ENCODE measurements at places on chromosomes 3 and 15.
A peak's percentile ranks its signal among the peaks of the same experiment; 100 is the strongest.

DNA sequence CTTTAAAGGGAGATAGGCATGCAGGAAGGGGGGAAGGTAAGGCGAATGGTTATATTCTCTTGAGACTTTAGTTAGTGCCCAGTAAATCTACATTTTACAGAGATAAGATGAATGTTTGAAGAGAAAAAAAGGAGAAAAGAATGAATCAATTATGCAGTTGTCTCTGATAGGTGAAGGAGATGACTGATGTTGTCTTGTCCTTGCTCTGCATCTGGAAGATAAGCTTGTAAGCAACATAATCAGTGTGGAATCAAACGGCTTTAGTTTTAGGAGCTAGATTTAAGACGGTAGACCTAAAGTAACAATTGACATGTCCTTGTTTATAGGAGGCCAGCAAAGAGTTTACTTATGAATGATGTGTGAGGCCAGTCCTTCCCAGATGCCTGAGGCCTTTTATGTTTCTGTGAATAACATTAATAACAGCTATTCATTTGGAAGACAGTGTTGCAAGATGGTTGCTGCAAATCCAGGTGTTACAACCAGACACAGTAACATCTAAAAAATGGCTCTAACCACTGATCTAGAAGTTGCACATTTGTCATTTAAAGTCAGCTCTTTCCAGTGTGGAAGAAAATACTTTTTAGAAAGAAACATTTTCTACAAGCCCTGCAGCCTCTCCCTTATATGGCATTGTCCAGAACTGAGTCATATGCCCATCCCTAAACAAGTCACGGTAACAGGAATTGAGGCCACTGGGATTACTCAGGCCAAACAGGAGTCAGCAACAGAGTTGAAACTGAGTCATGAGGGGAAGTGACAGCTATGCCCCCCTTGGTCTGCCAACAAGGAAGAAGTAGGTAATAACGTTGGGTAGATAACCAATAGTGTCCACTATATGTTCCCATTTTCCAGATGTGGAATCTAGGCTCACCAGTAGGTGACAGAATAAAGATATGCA is 77.5 kb upstream of the FBN1 start:
- no peak for DNase-seq

DNA sequence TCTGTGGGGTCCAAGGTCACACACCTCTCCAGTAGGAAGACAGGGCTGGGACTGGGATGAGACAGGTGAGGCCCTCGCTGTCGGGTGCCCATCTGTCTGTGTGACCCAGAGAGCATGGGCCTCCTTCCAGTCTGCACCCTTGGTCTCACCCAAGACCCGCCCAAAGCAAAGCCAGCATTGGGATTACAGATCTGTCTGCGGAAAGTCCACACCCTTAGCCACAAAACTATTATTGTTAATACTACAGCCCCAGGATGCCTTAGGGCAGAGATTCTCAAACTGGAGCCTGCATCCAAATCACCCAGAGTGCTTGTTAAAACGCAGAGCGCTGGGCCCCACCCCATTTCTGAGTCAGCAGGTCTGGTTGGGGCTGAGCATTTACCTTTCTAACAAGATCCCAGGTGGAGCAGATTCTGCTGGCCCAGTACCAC is 58.5 kb upstream of the ZNF148 start:
- DNase-seq = no peak

DNA sequence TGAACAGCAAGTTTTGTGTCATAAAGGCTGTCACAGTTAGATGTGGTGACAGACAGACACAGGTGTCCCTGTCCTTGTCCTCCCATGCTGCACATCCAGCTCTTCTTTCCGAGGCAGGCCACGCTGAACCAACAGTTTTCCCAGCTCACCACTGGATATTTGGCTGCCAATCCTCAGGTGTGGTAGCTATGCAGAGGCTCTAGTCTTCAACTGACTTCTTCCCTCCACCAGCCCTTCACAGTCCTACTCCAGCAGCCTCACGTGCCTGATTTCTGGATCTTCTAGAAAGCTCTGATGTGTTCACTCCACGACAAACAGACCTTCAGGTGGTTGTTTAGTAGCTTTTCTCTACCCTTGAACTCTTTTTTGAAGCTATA is 145.5 kb downstream of the UACA start:
- no peak for DNase-seq

DNA sequence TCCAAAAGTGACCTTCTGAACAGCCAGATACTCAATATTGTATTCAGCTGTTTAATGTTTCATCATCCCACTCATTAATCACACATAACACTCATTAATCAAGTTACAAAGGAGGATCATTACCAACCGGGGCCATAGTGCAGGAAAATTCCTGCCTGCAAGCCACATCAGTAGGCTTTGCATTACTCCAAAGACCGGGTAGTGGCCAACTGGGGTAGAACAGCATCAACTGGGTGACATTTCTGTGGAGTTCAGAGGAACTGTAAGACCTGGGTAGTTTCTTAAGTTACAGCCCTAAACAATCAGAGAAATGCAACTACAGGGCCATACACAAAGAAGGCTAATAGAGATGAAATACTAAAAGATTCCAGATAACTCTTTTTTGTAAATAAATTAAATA is 253.1 kb downstream of the WDR72 start:
- DNase-seq = no peak

DNA sequence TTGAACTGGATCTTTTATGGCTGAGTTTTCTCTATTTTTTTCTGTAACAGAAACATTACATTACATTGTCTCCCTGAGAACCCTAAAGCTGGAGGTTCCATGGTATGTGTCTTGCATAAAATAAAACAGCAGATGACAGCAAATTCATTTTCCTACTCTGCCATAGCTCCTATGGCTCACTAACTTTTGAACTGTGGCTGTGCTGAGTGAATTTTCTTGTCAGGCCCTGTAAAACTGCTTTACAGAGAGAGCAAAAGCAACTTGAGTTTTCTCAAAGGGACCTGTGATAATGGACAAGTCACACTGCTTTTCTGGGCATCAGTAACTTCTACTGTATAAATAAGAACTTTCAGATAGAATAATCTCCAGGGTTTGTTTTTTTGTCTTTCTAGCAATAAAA is 129.9 kb upstream of the TSC22D2 start:
- no peak for DNase-seq

- DNase-seq = no peak
Measured at GRCh38 chr3:116614795-116615362, 94.7 kb upstream of the TUSC7 start.

- no peak for DNase-seq
Measured at GRCh38 chr3:183515968-183516851, 39.3 kb downstream of the KLHL6 start.

- no peak for DNase-seq
Measured at GRCh38 chr3:56459104-56459496, 9.2 kb downstream of the ERC2 start.

- no peak for DNase-seq
Measured at GRCh38 chr15:88748081-88748480, 55.2 kb upstream of the ACAN start.

- no peak for DNase-seq
Measured at GRCh38 chr3:74463515-74463914, 150.9 kb downstream of the CNTN3 start.

GRCh38 chr3:22308871-22309270 is 557.9 kb upstream of the ZNF385D start:
- DNase-seq = no peak

- no peak for DNase-seq
Measured at GRCh38 chr3:10972072-10972782, 20.3 kb upstream of the SLC6A1 start.

- DNase-seq = no peak
Measured at GRCh38 chr3:26768068-26768651, 145.6 kb downstream of the LRRC3B start.

- no peak for DNase-seq
Measured at GRCh38 chr3:9861201-9861600, 17.4 kb upstream of the RPUSD3 start.

GRCh38 chr3:13191016-13191415 is 117.8 kb upstream of the IQSEC1 start:
- DNase-seq = no peak

DNA sequence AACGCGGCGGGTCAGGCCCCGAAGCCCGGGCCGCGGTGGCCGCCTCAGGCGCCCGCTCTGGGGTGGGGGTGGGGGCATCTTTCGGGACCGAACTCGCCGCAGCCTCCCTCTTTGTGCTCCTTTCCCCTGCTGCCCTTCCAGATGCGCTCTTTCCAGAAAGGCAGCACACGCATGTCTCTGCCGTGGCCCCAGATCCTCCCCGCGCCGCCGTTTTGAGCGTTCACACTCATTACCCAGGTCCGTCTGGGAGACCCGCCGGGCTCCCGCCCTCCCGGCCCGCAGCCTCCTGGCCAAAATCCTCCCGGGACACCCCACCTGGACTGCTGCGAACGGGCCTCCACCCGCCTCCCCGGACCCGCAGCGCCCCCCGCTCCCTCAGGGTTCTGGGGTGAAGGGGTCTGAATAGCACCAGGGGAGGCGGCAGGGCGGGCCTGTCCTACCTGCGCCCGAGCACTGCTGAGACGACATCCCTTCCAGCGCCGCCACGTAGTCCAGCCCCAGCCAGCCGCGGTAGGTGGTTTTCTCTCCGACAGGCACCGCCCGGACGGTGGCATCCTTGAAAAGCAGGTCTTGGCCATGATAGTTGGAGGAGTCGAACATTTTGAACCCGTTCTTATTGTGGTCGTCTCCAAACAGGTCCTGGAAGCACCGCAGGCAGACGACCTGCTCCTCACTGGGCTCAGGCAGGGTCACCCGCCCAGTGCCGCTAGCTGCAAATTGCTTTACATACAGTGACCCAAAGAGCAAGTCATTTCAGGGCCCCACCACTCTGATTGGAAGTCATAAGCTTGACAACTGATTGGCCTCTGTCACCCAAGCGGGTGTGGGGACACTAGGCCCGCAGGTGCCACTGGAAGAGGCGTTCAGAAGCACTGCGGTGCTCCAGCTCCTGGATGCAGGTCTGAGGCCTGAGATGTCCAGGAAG is 25.9 kb downstream of the MELTF start:
- peak; percentile 25 for DNase-seq

- DNase-seq = no peak
Measured at GRCh38 chr3:159899166-159899565, 89.5 kb upstream of the IL12A start.

DNA sequence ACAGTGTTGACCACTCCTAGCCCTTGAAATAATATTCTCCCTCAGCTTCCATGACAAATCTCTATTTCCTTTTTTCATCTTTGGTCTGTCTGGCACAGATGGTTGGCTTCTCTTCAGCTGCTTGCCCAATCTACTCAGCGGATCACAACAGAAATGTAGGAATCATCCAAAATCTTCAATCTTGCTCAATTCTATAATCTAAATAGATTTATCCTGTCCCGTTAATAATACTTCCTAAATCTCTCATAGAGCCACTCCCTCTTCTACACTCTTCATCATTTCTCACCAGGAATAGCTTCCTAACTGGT is 3.8 kb downstream of the PEAK1 start:
- DNase-seq = no peak
